ELF-1 (cell line): ENCODE measurements at places on chromosomes 16 and 17.

- no peak for DNase-seq
These were observed 249.0 kb upstream of the CCL2 start for GRCh38 chr17:34006126-34006525.

DNA sequence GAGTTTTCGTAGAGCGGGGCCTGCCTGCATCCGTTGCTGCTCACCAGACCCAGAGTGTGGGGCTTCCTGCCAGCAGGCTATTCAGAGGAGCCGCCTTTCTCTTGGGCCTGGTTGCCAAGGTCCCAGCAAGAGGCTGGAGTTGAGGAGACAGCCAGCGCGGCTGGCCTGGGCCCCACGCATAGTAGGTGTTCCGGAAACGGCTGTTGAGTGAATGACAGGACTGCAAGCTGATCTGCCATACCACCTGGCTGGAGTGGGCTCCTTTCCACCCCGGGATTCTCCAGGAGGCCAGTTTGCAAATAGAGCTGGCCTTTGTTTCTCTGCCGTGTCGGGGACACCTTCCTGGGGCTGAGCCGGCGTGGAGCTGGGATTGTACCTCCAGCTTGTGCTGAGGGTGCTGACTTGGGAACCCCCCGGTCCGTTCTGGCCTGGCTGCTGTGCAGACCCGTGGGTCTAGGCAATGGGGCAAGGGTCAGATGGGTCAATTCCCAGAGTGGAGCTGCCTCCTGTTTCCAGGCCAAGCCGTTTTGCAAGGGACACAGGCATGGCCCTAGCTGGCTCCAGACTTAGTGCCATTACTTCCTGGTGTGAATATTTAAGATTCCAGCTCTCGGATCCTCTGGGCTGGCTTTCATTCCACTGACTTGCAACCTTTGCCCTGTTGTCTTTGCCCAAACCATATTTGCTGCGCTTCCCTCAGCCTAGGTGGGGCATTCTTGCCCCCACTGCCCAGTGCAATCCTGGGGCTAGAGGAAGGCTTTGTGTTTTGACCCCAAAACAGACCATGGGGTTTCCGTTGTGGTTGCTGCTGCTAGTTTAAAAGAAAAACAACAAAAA lies 68.8 kb downstream of the CMIP start:
- peak; percentile 51 for DNase-seq

DNA sequence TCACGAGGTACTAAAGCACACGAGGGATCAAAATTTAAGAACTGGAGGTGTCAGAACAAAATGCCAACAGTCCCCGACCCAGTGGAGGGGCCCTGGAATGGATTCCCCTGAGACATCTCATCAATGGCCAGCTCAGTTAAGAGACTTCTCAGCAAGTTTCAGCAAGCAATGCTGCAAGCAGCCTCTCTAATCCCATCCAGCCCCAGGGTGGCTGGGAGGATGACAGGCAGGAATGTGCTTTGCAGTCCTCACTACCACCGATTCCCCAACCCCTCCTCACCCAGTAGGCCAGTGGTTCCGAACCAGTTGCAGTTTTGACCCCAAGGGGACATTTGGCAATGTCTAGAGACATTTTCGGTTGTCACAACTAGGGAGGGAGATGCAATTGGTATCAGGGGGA lies 8.7 kb downstream of the GPRC5B start:
- DNase-seq: peak; percentile 52

DNA sequence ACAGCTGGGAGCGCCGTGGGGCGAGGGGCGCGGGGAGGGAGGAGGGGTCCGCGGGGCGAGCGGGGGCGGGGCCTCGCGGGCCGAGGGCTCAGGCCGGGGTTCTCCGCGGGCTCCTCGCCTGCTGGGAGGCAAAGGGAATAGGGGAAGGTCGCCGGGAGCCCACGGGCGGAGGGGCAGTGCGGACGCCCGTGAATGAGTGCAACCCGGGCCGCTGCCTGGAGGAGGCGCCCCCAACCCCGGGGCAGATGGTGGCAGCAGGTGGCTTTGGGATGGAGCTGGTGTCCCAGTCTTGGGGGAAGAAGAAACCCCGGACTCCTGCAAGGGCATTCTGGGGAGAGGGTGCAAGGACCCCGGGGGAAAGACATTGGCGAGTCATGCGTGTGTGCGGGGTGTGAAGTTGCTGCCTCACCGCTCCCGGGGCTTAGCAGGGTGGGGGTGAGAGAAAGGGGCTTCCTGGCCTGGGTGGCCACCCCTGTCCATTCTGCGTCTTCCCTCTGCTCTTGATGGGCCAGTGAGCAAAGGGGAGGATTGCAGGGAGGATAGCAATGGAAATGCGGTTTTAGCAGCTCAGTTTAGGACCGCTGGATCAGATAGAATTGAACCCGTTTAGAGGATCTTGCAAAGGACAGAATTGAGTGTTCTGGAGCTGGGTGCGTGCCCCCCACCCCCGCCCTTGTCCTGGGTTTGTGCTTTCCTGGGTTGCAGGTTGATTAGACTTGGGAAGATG lies 526 bp downstream of the KIAA0513 start:
- no peak for DNase-seq

- DNase-seq: no peak
These were observed 12.5 kb downstream of the POLR2A start for GRCh38 chr17:7496470-7497183.

GRCh38 chr16:3171181-3171854 lies 16.7 kb upstream of the OR1F1 start:
- no peak for DNase-seq

DNA sequence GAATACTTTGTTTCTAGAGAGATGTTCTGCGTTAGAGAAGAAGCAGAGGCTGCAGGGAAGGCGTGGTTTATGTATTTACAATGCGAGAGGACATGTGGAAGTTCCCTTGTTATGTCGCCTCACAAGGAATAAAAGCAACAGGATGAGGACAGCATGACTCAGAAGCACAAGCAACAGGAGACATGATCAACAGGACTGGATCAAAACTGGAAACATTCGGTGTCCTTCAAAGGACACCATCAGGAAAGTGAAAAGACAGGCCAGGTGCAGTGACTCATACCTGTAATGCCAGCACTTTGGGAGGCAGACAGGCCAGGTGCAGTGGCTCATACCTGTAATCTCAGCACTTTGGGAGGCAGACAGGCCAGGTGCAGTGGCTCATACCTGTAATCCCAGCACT lies 52.6 kb downstream of the CCDC57 start:
- no peak for DNase-seq

DNA sequence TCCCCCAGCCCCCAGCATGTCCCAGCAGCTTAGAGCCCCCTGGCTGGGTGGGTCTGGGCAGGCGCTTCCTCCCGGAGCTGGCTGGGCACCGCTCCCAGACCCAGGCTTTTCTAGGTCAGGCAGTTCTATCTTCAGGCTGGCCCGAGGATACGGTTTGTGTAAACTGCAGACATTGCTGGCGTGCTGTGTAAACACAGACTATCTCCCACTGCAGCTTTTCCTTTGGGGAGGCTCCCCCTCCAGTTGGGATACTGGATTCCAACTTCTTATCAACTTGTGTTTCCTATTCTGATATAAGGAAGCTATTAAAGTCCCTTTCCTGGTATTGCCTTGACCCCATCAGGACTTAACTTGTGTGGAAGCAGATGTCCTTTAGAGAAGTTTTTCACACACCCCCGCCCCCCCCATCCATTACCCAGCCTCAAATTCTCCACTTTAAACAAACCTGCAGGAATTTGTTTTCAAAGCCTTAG lies 18.3 kb upstream of the GNA13 start:
- DNase-seq: peak; percentile 77

GRCh38 chr17:41910701-41911391 lies 7.9 kb downstream of the ACLY start:
- peak; percentile 24 for DNase-seq

GRCh38 chr17:35146214-35146833 lies 1.3 kb upstream of the UNC45B start:
- DNase-seq: no peak

DNA sequence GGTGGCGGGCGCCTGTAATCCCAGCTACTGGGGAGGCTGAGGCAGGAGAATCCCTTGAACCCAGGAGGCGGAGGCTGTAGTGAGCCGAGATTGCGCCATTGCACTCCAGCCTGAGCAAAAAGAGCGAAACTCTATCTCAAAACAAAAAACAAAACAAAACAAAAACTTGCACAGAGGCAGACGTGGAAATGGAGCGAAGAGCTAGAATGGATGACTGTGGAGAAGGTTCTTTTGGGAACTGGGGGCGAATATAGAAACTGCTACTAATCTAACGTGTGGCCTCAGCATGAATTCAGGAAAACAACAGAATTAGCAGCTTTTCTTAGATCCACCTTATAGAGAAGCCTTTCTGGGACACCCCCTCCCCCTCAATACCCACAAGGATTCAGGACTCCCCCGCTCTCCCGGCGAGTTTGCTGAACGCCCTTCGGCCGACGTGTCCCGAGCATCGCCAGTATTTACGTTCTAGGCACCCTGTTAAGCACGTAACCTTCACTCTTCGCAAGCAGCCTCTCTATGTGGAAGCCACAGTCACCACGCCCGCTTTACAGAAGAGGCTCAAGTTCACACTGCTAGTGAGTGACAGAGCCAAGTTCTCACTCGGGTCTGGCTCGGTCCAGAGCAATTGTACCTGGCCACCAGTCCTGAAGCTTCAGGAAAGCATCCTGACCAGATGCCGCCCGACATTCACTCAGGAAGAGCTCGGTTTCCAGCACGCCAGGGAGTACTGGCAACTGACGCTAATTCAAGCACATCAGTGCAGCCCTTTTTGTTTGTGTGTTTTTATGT lies 13.3 kb upstream of the ABR start:
- no peak for DNase-seq

- DNase-seq: no peak
These were observed 176.5 kb upstream of the CDH5 start for GRCh38 chr16:66189951-66190350.

- DNase-seq: peak; percentile 20
These were observed 341.5 kb downstream of the SNX29 start for GRCh38 chr16:12317856-12318537.

DNA sequence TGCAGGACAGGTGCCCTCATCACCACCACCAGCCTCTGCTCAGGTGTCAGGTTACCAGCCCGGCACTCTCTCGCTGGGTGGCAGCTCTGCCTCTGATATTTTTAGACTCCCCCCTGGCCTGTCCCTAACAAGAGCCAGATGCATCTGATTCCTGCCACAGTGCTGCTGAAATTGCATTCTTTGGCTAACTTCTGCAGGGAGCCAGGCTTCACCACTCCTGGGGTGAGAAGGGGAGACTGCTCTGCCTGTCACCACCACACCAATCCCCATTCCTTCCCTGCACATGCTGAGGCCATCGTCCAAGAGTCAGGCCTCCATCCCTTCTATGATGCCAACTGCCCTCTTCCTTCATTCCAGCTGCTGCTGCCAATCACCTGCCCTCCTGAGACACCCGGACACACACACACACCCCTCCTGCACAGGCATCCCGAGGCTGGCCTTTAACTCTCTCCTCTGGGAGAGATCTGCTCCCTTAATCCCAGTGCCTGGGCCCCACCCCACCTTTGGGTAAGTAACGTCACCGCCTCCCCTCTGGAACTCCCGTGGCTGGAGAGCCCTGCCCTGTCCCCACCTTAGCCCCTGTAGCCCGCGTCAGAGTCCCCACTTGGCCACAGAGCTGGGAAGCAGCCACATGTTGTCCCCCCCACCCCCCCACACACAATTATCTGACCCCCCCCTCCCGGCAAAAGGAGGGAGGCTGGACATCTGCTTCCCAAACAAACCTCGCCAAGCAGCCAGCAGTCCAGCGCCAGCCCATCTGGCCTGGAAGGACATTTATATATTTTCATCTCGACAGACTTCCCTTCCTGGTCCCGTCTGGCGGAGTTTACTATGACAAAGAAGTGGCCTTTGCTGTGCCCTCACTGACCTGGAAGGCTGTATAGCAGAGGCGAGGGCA lies 2.8 kb downstream of the EMP2 start:
- DNase-seq: peak; percentile 66

DNA sequence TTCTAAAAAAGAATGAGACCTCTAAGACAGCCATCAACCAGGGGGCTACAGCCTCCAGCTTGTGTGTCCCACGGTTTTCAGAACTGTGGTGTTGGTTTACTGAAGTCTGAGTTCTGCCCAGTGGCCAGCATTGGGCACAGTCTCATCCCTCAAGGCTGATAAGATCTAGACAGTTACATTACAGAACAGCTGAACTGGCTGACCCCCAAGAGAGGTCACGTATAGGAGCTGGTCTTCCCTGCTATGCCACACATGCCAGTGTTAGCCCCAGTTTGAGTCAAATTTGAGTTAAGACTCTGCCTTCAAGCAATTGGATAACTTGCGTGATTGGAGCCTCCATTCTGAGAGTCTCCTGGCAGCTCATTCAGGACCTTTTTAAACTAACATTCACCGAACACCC lies 14.8 kb upstream of the NUP93 start:
- peak; percentile 15 for DNase-seq

DNA sequence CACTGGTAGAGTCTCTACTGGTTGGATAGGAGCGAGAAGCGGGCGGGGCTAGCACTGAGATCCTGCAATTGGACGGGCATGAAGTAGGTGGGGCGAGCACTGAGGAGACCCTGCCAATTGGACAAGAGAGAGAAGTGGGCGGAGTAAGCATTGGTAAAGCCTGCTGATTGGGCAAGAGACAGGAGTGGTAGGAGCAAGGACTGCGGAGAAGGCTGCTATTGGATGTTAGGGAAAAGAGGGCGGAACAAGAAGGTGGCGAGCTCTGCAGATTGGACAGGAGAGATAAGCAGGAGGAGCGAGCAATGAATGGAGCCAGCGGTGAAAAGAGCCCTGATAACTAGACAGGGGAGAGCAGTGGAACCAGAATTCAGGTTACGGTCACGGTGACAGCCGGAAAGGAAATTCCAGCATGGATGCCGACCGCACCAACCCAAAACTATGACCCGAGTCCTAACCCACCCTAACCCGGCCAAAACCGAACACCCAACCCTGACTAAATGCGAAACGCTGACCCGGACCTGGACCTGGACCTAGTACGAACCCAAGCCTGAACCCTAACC lies 4.8 kb downstream of the SCGB1C2 start:
- no peak for DNase-seq

DNA sequence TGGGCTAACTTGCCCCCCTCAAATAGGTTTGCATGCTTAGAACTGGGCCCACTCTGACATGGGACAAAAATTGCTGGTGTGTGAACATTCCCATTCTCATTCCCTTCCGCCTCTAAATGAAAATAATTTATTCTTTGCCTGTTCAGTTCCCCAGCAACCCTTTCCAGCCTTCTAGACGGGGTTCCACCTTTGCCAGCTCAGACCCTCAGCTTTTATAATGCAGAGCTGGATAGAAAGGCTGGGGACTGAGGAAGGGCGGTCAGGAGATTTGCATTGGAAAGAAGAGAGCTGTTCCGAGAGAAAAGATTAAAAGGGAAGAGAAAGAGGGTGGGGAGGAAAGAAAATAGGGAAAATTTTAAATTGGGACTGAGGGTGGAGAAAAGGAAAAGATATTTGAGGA lies 151.1 kb upstream of the WSCD1 start:
- DNase-seq: peak; percentile 37

- no peak for DNase-seq
These were observed 569 bp downstream of the PRSS21 start for GRCh38 chr16:2817340-2818271.

DNA sequence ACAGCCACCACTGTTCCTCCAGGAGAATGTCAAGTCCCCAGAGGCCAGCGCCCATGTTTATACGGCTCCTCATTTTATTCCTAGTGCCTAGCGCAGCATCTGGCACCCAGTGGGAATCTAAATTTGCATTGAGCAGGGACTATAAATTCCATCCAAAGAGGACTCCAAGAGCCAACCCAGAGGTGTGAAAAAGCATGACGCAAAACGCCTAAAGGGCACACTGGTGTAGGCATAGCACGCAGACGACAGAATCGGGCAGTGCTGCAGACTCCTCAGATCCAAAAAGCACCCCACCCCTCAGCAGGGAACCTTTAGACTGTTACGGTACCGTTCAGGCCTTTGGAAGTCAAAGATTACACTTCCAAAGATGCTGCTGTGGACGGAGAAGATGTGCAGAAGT lies 19.5 kb downstream of the TEKT5 start:
- peak; percentile 35 for DNase-seq

- no peak for DNase-seq
These were observed 26.2 kb upstream of the CCL1 start for GRCh38 chr17:34389126-34389750.
